NCI-H1930 (cell line): ENCODE measurements at places on chromosomes 1 and 21.

GRCh38 chr21:45136927-45137611 lies 62.7 kb downstream of the ADARB1 start:
- peak; percentile 63 for DNase-seq

- peak; percentile 26 for DNase-seq
These were observed 540 bp upstream of the C1orf198 start for GRCh38 chr1:230868736-230869385.

DNA sequence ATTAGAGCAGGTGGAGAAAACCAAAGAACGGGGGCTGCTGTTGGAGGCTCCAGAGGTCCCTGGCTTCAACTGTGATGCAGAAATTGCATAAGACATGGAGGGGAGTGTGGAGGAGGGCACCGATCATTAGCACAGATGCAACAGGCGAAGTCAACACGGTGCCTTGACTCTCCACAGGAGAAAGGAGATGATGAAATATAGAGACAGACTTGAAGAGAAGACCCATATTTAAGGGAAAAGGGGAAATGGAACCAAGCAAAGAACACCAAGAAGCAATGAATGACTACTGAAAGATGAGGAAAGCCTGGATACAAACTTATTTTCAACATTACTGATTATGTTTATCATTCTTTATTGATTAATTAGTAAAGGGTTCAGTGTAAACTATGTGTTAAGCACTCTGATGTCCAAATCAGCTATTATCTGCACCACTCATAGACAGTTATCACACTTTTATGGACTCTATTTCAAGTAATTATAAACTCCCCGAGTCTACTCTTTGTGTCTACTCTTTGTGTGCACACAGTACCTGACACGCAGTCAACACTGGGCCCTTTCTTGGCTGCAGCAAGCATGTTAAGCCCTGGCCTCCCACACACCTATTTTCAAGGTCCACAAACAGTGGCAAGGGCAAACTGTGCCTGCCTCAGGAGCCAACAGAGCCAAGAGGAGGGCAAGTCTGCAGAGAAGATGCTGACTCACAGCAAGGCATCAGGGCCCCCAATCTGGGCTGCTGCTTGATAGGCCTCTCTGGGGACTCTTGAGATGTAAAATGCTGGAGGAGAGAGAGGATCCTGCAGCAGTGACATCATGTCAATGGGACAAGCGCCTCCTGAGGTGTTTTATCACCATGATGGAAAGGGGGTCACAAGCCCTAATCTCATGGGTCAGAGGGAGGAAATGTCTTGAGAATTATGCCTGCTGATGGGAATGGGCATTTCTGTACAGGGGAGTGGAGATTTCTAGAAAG lies 17.6 kb downstream of the PCNX2 start:
- no peak for DNase-seq

GRCh38 chr1:31036749-31037500 lies 28.6 kb downstream of the PUM1 start:
- DNase-seq: no peak

GRCh38 chr1:91747666-91748065 lies 138.3 kb downstream of the TGFBR3 start:
- DNase-seq: no peak

- no peak for DNase-seq
These were observed 14.6 kb upstream of the RGS8 start for GRCh38 chr1:182698971-182699370.

DNA sequence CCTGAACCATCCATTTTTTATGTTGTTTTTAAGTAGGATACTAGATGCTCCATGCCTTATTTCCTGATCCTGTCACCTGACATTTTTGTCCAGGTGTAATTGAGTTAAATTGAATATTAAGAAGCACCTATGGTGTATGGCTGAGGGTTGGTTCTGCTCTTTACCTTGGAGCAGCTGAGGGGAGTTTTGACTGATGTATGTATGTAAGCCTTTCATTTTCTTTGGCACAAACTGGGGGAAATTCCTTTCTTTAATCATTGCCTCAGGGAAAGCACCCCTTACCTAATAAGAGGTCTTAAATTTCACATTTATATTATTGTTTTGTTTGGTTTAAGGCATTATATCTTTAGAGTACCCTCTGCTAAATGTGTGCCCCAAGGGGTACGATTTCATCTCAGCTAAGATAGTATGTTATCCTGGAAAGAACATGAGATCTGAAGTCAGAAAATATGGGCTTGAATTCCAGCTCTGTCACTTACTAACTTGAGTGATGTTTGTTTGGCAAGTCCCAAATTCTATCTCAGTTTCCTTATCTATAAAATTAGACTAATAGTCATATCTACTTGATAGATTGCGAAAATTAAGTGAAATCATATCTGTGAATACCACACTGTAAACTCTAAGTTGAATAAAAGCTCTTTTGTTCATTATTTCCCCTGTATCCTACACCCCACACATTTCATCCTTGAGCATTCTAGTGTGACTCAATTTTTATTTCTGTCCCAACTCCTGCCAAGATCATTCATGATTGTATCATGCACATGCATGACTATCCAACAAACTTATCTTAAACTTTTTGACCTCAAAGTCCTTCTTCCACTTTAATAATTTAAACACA lies 57.7 kb upstream of the NUF2 start:
- no peak for DNase-seq

- DNase-seq: no peak
These were observed 3.0 kb downstream of the YARS1 start for GRCh38 chr1:32813941-32814739.

- DNase-seq: no peak
These were observed 628 bp upstream of the PLEKHM2 start for GRCh38 chr1:15683345-15684039.

GRCh38 chr1:212127221-212127620 lies 91.7 kb downstream of the DTL start:
- no peak for DNase-seq

DNA sequence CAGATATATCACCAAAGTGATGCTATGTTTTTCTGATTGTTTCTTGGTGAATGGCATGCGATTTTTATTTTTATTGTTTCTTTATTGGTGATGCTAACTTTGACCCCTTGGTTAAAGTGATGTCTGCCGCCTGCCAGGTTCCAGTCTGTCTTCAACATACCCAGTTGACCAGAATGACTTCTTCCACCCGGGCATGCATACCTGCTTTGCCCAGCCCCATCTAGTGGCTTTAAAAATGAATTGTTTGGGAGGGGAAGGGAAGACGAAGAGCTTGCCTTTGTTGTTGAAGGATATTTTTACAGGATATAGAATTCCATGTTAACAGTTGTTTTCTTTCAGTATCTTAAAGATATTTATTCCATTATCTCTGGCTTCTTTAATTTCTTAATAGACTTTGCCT lies 65.1 kb downstream of the ATG4C start:
- DNase-seq: no peak

DNA sequence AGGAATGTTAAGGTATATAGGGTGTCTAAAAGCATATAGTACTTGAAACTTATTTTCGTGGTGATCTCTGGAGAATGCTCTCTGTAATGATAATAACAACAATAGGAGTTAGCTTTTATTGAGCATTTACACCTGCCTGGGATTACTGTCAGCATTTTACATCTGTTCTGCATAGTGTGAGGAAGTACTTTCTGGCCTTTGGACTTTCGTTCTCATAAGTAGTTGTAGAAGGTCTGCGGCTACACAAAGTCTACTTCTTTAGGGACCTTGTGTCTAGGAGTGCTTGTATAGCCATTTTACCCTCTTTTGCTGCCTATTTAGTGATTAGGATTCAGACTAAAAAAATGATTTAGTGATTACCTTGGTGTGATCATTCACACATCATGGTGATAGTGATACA lies 103.6 kb upstream of the GPR52 start:
- DNase-seq: no peak

- no peak for DNase-seq
These were observed 11.7 kb downstream of the NR5A2 start for GRCh38 chr1:200038981-200039848.

DNA sequence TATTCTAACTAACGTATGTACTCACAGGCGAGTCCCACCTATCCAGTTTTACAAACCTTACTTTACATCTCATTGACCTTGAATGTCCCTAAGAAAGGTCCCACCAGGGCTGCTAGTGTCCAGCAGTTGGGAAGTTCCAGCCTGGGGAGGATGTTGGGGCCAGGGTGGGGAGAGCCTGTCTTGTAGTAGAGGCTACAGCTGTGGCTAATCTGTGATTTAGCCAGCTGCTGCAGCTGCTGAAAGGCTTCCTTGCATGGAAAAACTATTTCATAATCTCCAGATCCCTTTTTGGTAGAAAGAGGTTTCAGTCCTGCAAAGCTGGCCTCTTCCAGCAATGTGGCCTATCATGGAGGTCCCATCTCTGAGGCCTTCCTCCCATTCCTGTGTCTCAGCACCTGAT lies 23.1 kb downstream of the TNN start:
- DNase-seq: no peak

GRCh38 chr1:29323636-29324035 lies 87.3 kb downstream of the PTPRU start:
- no peak for DNase-seq

- no peak for DNase-seq
These were observed 7.0 kb downstream of the GPR3 start for GRCh38 chr1:27399251-27400025.

GRCh38 chr1:117346206-117346928 lies 20.9 kb upstream of the MAN1A2 start:
- peak; percentile 72 for DNase-seq

GRCh38 chr1:16905110-16905867 lies 9.5 kb downstream of the RNU1-2 start:
- peak; percentile 43 for DNase-seq

DNA sequence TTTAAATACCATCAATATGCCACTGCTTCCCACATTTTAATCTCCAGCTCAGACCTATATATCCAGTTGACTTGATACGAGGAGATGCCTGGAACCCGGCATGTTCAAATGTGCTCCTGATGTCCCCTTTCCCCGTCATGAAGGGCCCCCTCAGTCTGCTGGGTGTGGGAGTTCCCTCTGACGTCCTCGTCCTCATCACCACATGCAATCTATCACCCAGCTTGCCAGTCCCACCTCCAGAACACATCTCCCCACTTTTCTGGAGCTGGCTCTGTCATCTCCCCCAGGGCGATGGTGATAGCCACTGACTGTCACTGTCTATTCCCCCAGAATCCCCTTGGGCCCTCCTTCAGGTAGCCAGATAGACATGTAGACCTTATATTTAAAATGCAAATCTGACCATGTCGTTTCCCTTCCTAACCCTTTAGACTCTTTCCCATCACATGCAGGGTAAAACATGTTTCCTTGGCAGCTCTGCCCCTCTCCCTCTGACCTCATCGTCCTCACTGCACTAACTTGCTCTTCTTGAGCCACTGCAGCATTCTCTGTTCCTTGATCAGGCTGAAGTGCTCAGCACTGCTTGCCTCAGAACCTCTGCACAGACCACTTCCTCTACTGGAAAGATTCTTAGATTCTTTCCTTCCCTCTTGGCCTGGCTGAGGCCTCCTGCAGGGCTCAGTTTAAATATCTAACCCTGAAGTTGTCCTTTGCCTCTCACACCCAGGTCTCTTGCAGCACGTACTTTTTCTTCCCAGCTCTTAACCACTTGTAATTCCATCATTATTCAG lies 7.4 kb downstream of the AZIN2 start:
- DNase-seq: no peak

- DNase-seq: no peak
These were observed 6.6 kb downstream of the UBR4 start for GRCh38 chr1:19203440-19203839.

- no peak for DNase-seq
These were observed 21.7 kb downstream of the SDC3 start for GRCh38 chr1:30886710-30887428.

DNA sequence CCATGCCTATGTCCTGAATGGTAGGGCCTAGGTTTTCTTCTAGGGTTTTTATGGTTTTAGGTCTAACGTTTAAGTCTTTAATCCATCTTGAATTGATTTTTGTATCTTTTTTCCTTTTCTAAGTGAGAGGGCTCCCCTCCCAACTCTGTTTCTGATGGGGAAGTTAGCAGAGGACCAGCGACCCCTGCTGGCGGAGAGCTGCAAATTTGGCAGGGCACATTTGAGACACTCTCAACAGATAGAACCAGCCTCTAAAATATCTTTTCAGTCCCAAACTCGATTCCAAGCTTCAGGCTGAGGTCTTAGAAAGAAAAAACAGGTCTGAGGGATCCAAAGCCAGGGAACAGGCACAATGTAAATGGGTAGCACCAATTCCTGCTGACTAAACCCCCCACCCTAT lies 32.5 kb downstream of the LRRC3 start:
- no peak for DNase-seq

GRCh38 chr1:40855513-40855912 lies 6.7 kb downstream of the CITED4 start:
- no peak for DNase-seq

DNA sequence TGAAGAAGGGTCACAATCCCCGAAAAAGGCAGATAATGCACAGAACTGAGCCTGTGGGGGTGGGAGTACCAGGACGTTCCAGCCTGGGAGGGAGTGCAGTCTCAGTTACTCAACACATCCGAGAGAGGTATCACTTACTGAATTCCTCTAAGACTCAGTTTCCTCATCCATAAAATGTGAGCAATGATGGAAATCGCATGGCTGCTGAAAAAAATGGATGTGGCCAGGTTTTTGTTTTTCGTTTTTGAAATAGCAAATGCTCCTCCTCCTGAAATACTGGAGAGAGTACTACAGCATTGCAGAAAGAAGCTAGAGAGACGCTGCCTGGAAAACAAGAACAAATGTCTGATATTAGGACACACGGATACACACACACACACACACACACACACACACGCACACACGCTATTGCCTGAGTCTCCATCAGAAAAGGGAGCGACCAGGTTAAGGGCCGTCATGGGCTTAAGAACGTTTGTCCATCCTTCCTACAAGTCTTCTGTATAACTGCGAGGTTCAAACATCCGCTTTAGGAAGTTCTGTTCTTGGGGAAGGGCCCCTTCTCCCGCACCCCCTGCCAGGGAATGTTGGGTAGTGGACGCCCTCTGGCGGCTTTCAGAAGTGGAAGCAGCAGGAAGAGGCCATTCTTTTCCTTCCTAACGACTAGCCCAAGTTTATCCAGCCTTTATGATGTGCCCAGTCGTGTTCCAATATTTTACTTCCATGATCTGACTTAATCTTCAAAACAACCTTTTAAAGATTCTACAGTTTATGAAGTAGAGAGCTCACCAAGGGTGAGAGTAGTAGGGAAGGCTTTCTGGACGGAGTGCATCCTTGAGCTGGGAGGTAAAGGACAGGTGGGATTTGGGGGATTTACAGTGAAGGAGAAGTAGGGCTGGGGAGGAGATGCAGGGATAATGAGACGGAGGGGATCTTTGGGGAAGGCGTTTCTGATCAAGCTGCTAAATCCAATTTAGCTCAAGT lies 699 bp upstream of the NES start:
- DNase-seq: peak; percentile 54
